ENCODE measurements at places on chromosomes 7 and 10.

DNA sequence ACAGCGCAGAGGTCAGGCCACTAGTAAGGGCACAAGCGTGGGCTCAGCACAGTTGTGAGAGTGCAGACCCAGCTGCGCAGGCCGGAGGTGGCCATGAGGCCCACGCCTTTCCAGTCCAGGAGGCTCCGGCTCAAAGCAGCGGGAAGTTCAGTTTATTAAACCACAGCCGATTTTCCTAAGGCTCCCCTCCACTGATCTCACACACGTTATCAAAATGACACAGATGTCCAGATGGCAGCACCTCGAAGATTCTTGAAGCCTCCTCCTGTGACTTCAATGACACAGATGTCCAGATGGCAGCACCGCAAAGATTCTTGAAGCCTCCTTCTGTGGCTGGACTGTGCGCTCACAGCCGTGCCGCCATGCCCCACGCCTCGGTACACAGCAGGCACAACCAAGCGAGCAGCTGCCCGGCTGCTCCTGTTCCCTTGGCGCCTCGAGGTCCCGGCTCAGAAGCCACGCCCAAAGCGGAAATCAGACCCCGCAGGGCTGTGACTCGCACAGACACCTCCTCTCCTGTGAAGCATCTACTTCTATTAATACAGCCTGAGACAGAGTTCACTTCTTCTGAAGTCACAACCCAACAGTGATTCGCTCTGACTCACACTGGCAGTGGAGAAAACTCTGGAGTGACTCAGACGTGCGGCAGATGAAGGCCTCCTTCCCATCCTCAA, 122.7 kb downstream of the MAD1L1 start:
- DNase-seq: no peak

- DNase-seq: no peak
Measured at GRCh38 chr7:80008039-80008438, 126.6 kb upstream of the GNAI1 start.

DNA sequence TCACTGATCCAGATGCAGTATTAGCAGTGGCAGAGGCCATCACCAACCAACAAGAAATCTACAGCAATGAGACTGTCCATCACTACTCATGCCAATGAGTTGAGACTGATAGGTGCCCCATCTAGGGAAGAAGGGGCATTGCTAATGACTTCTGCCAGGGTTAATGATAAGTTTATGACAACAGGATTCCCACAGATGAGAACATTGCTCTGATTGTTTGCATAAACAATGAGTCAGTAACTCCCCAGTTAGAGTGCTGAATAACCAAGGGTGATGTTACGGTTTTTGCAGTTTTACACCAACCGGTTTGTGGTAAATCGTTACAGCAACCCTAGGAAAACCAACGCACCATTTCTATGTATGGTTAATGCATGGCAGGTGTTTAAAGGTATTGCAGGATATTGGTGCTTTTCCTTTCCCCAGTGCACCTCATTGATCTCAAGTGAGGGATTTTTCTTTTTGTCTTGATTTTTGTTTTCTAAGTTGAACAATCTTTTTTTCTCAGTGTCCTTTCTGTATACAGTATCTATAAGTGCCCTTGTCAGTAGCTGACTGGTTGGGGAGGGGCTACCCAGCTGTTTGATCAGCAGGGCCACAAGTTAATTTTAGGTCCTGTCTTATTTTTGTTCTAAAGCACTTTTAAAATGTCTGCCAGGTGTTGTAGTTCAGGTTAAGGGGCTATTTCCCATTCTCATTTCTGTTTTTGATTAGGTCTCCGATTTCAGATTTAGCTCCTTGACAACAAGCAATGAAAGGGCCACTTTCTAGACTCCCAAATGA, 3.9 kb upstream of the CSGALNACT2 start:
- DNase-seq: no peak

- DNase-seq: no peak
Measured at GRCh38 chr7:92988051-92988450, 129.7 kb downstream of the SAMD9 start.

DNA sequence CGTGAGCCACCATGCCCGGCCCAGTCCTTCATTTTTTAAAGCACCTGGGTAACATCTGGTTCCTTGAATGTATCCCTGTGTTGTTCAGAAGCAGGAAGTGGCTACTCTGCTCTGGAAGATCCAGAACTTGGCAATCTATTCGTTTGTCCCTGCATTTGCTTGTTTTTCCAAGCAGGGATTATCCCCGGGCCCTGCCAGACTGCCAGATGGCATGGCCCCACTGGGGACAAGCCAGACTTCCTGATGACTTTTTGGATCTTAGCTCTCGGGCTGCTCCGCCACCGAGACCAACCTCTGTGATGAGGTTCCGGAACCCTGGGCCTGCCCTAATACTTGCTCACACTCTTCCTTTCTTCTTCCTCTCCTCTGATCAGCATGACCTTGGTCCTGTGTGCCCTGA, 496.7 kb downstream of the TYW1 start:
- no peak for DNase-seq

DNA sequence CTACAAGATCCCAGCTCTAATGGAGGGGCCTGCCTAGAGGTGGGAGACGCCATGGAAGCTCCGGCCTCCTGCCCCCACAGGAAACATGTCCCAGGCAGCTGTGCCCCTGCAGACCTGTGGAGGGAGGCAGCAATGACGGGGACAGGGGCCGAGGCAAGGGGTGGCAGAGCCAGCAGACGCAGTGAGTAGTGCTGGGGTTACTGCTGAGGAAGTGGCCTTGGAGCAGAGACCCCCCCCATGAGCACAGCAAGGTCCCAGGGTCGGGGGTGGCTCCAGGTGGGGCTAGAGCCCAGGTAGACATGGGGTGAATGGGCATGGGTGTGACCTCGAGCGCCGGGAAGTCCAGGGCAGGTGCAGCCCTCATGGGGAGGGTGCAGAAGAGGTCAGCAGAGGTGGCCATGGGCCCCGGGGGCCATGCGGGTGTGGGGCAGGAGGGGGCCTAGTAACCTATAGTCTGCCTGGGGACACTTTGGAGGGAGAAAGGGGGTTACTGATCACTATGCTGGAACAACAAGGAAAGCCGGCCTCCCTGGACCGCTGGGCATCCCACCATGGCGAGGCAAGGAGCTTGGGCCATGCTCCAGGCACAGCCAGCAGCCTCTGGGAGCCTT, 45.5 kb downstream of the JAKMIP3 start:
- peak; percentile 51 for DNase-seq

- DNase-seq: no peak
Measured at GRCh38 chr7:18861514-18862118, 255.8 kb downstream of the TWIST1 start.

DNA sequence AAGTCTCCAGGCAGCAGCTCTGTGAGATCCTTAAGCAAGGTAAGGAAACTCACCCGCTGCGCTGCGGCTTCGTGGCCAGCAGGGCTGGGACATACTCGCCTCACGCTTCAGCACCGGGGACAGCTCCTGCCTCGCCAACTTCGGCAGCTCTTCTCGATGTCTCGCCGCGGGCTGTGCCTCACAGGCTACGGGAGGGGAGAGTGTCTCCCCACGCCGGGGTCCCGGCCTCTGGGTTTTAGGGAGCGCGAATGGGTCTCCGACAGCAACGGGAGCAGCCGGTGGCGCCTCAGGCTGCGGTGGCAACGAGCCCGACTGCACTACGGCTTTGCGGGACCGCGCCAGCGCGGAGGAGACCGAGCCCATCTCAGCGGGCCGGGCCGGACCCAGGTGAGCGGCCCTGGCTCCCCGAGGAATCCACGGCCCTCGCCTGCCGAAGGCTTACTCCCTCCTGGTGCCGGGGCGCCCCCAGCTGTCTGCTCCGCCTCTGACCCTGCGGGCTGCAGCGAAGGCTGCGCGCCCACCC, 62.4 kb downstream of the LSM5 start:
- DNase-seq: peak; percentile 90

DNA sequence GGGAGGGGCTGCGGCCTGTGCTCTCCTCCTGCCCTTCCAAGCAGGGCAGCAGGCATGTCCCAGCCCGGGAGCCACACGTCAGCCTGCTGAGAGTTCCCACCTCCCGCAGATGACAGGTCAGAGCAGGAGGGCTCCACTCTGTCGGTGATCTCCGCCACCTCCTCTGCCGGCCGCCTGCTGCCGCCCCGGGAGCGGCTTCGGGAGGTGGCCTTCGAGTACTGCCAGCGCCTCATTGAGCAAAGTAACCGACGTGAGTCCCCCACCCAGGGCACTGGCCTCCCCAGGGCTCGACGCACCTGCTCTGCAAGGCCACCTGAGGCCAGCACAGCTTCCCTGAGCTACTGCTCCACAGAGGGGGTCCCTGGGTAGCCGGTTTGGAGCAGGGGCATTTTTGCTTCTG, 9.4 kb downstream of the AP5Z1 start:
- no peak for DNase-seq

- DNase-seq: peak; percentile 83
Measured at GRCh38 chr10:70132098-70133029, at the start of gene AIFM2. TSS of gene AIFM2 (minus strand) at chr10:70132825. CDS start at chr10:70124084, 8,741 bp downstream.

- DNase-seq: no peak
Measured at GRCh38 chr10:99266383-99266782, 30.7 kb upstream of the HPSE2 start.

- no peak for DNase-seq
Measured at GRCh38 chr10:77363210-77363609, 274.4 kb downstream of the KCNMA1 start.

- DNase-seq: no peak
Measured at GRCh38 chr10:63323701-63324494, 141.9 kb downstream of the JMJD1C start.

GRCh38 chr10:133528845-133529575, 1.8 kb downstream of the CYP2E1 start:
- DNase-seq: no peak

DNA sequence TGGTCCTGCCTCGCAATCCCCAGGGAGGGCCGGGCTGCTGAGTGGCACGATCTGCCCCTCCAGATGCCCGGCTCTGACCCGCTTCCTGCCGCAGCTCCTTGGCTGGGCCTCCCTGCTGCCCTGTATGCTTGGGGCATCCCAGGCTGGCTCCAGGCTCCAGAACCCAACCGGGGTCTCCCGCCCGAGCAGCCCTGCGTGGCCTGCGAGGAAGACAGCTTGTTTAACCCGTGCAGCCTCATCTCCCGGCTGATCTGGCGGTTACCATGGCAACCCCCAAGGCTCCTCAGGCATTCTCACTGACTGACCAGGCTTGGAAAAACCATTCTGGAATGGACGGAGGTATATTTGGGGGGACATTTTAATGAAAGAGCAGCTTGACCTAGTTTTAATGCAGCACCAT, 232.4 kb upstream of the MYO3A start:
- no peak for DNase-seq

DNA sequence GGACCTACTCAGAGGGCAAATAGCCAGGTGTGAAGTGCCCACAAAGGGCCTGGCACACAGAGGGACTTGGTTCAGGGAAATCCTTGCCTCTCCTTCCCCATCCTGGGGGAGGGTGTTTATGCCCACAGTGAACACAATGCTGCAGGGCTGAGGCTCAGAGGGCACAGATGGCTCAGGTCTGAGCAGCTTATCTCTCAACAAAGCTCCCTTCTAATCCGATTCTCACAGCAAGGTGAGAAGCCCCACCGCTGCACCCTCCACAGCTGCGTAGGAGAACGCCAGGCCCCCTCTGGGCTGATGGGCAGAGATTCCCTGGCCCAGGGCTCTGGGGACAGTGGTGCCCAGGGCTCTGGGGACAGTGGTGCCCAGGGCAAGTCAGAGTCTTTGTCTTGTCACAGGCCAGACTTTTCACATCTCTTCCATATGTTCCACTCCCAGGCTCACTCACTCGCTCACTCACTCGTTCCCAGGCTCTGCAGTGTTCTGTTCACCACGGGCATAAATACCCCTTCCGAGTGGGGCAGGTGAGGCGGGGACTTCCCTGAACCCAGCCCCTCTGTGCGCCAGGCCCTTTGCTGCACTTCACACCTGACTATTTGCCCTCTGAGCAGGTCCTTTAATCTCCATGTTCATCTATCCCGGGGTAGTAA, 8.7 kb upstream of the CDHR1 start:
- DNase-seq: no peak
